ENCODE measurements at places on chromosomes 1 and 21. TPM values are rescaled to one million over a fixed set of nuclear protein-coding genes. Genes with fewer than 3 reads are reported as not detected.

UBXN11 gene
- 7.4 TPM for total RNA-seq

OLIG1 gene
- total RNA-seq, result not detected

NUCKS1 gene
- total RNA-seq, result 109 TPM

KCNJ9 gene
- 0.08 TPM for total RNA-seq

HTR6 gene
- not detected for total RNA-seq

ADGRB2 gene
- total RNA-seq, result 19.1 TPM

TNN gene
- total RNA-seq, result 0.79 TPM

NAV1 gene
- total RNA-seq, result 32.1 TPM

SLC44A3 gene
- total RNA-seq, result 9.5 TPM

OR2T33 gene
- not detected for total RNA-seq

PGLYRP3 gene
- not detected for total RNA-seq

RAD54L gene
- total RNA-seq, result not detected

PPP1R8 gene
- total RNA-seq, result 23.9 TPM

SERPINC1 gene
- total RNA-seq, result not detected

PPFIA4 gene
- 19.2 TPM for total RNA-seq

RPTN gene
- not detected for total RNA-seq

ANGPTL7 gene
- 4.8 TPM for total RNA-seq

FAM151A gene
- 0.63 TPM for total RNA-seq

GJA4 gene
- 50.9 TPM for total RNA-seq

PPIAL4G gene
- total RNA-seq, result not detected

CTSS gene
- total RNA-seq, result 7.3 TPM

LYPLAL1 gene
- 32.6 TPM for total RNA-seq

ZNF678 gene
- total RNA-seq, result 2.7 TPM

IBA57 gene
- total RNA-seq, result 7.1 TPM

METTL18 gene
- total RNA-seq, result 5.7 TPM

CFAP45 gene
- total RNA-seq, result 1.3 TPM

ST6GALNAC5 gene
- 1.9 TPM for total RNA-seq
